Stimulated activated CD8-positive, alpha-beta memory T cell treated with anti-CD3 and anti-CD28 coated beads, Interleukin-7, amount 100 ng/mL, for 1 hour (primary cell): ENCODE measurements at places on chromosomes 4 and X.

- DNase-seq = no peak
Observed at GRCh38 chr4:121977251-121978171, 25.7 kb upstream of the TRPC3 start.

- DNase-seq = no peak
Observed at GRCh38 chr4:160370046-160370445, 1267.2 kb downstream of the RAPGEF2 start.

DNA sequence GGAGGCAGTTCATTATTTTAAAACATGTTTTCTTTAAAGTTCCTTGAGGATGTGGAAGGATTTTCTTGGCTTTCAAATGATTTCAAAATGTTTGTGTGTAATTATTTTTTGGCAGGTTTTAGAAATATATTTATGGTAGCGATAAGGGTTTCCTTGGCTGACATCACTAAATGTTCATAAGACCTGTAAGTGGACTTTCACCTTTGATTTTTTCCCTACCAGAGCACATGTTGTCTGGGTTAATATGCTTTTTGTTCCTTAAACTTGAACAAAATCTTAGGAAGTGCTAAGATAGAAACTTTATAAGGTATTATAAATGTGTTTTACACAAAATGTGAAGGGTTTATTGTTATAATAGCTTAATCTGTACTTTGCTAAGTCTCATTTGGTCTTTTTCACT lies 315.6 kb downstream of the PCDH7 start:
- no peak for DNase-seq

DNA sequence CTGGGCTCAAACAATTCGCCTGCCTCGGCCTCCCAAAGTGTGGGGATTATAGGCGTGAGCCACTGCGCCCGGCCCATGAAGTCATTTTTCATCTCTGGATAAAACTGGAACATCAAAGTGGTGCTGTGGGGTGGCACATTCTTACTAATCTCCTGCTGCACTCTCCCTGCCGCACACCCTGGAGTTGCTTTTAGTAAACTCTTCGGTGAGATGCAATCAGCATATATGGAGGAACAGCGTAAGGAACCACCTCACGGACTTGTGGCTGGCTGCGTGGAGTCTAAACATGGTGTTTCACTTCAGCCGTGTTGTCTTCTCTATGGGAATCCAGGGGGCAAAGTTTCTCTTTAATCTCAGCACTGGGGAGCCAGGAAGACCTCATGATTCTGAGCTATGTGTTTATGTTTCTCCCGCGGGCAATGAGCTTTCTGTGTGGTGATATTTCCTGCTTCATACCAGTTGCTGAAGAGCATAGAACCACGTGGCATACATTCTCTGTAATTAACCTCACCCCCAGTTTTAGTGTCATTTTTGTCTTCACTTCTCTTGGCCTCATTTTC lies 2.1 kb upstream of the RHOH start:
- DNase-seq = no peak

DNA sequence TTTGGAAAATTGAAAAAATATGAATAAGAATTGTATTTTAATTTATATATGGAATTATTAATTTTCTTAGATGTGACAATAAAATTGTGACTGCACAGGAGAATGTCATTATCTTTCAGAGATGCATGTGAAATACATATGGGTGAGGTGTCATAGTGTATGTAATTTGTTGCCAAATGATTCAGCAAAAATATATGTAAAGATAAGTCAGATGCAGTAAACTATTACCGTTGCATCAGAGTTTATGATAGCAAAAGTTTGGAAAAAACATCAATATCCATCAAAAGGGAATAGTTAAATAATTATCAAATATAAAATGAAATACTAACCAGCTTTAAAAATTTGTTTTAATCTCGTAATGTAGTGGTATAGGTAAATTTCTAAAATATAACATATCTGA lies 10.4 kb upstream of the SLC7A11 start:
- DNase-seq = no peak

- DNase-seq = no peak
Observed at GRCh38 chr4:107801766-107802211, 22.9 kb upstream of the SGMS2 start.

DNA sequence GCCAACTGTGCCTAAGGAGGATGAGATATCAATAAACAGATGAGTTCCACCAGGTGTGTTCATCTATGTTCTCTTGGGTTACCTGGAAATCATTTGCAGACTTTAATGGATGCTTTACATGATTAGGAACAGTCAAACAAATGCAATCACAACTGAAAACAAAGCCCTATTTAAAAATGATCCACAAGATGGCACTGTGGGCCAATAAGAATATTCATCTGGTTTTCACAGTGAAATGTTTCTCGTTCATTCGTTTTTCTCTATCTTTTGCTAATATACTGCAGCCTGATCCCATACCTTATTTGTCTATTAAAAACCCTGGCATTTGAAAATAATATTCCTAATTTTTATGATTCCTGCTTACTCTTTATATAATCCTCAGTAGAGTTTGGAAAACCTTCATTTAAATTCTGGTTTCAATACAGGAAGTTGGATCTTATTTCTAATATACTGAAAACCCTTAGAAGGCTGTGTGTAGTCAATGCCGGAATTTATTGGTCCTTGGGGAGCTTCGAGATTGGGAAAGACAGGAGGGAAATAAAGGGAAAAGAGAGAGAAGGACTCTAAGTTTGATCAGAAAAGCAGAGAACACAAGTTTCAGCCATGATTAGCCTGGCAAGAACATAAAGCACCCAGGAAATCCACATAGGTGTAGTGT lies 63.8 kb upstream of the TAPT1 start:
- no peak for DNase-seq

DNA sequence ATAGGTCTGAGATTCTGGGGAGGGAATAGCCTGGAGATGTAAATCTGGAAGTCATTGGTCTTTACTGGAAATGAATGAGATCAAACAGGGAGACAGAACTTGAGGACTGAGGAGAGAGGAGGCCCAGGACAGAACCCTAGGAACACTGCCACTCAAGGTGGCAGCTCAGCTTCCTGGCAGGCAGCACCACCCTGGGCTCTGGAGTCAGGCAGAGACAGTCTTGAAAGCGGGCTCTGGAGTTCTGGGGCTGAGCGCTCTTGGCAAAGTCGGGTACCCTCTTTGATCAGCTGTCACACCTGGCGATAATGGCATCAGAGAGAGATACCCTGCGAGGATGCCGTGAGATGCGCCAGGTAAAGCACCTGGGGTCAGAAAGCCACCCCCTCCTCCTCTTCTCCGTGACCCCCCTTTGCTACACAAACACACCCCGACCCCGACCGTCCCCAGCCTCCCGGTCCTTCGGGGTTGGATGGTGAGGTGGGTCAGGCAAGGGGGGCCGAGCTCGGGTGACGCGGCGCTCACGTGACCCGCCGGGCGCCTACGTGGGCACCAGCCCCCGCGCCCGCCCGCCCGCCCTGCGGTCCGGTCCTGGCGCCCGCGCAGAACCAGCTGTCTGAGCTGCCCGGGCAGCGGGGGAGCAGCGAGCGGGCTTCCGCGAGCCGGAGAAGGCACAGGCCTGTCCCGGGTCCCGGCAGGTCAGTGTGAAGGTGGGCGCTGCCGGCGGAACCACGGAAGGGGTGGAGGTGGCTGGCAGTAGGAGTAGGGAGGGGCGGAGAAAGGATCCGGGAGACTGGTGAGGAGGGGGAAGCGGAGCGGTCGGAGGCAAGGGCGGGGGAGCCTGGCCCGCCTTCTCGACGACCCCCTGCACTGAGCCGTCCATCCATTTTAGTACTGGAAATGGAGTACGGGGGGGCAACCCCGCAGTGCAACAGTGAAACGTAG lies at the start of gene TCEAL3:
Gene TCEAL3, plus strand, starts transcription at position 600 of the 942 bp plus-strand sequence. CDS start 1,102 bp downstream, outside the sequence.
- DNase-seq = no peak

- no peak for DNase-seq
Observed at GRCh38 chr4:19982556-19982955, 269.1 kb upstream of the SLIT2 start.

DNA sequence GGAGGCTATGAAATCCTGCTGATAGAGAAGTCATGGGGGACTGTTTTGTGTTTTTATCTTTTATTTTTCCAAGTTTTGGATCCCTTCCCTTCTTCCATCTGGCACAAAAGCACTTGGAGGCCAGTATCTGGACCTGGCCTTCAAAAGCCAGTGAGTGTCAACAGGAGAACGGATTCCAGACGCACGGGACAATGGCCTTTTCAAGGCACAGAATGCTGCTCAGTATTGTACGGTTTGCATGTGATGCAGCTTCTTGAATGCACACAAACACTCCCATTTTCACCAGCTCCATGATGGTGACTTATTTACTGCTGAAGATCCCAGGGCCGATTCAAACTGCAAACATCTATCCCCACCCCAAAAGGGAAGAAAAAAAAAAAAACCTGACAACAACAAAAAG lies 145.4 kb downstream of the CPEB2 start:
- no peak for DNase-seq

GRCh38 chr4:106058921-106059320 lies 163.7 kb downstream of the NPNT start:
- no peak for DNase-seq

DNA sequence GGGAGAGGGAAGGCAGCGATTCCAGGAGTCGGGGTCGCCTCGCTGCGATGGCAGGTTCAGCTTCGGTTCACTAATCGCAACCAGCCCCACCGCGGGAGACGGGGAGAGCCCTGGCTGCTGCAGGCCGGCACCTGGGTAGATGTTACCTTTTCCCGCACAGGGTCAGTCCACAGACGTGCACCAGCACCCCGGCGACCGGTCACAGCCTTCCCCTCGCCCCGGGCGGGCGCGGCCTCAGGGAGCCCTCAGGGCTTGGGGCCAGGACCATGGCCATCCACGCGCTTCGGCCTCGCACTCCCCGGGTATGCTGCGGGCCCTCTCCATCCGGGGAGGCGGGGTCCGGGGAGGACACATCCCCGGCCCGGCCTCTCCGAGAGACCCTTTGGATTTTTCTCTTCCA lies 26.1 kb upstream of the EXOC1L start:
- no peak for DNase-seq

- no peak for DNase-seq
Observed at GRCh38 chrX:37958525-37959211, 47.7 kb upstream of the SYTL5 start.

- DNase-seq = no peak
Observed at GRCh38 chrX:40109288-40110008, 11.7 kb upstream of the BCOR start.

GRCh38 chr4:7395645-7396044 lies 39.1 kb downstream of the PSAPL1 start:
- DNase-seq = no peak

GRCh38 chrX:148905400-148905799 lies 405.0 kb downstream of the AFF2 start:
- DNase-seq = no peak

DNA sequence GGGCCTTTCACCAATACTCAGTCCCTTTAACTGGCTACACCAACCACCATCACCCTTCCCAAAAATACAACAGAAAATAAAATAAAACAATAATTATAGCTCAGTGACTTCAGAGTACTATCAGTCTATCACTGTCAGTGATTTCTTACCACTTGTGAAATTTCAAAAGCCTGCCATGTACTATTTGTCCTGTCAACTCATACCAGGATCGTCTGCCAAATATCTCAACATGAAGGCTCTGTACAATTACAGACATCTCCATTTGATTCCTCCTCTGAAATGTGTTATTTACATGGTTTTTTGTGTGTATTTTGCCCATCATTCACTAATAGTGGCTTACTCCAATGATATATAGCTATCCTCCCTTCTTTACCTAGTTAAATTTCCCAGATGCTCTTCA lies 772.0 kb downstream of the IL1RAPL1 start:
- DNase-seq = no peak

- DNase-seq = no peak
Observed at GRCh38 chrX:97332963-97333362, 449.3 kb downstream of the RPA4 start.

GRCh38 chrX:7149411-7149810 lies 1.5 kb upstream of the PUDP start:
- DNase-seq = no peak

GRCh38 chrX:108114541-108114940 lies 23.0 kb downstream of the ATG4A start:
- no peak for DNase-seq

- no peak for DNase-seq
Observed at GRCh38 chr4:146349306-146349705, 135.0 kb downstream of the REELD1 start.

GRCh38 chrX:70208479-70208878 lies 26.0 kb upstream of the AWAT1 start:
- no peak for DNase-seq

- DNase-seq = no peak
Observed at GRCh38 chr4:122875949-122876348, 46.4 kb downstream of the NUDT6 start.

DNA sequence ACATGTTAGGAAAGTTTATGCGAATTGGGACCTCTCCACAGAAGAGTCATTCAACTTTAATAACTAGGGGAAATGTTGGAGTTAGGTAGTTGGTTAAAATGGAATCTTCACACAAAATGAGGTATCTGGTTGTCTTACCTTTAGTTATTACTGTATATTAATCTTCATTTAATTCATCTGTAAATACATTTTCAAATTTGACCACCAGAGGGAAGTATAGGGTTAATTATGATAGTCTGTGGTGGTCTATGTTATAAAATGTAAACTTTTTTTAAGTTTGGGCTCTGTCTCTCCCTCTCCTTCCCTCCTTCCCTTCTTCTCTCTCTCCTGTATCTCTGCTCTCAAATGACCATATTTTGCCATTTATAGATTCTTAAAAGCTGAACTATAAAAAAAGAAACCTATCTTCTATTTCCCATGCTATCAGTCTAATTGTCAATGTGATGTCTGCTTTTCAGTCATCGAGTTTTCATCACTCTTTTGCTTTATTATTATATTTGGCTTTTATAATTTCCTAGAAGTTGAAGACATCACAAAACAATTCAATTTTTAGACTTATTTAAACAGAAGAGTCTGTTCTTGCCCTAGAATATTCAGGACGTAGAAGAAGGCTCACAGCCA lies 49.8 kb downstream of the TMEM144 start:
- no peak for DNase-seq

- no peak for DNase-seq
Observed at GRCh38 chr4:177441061-177441802, 1.0 kb downstream of the AGA start.

DNA sequence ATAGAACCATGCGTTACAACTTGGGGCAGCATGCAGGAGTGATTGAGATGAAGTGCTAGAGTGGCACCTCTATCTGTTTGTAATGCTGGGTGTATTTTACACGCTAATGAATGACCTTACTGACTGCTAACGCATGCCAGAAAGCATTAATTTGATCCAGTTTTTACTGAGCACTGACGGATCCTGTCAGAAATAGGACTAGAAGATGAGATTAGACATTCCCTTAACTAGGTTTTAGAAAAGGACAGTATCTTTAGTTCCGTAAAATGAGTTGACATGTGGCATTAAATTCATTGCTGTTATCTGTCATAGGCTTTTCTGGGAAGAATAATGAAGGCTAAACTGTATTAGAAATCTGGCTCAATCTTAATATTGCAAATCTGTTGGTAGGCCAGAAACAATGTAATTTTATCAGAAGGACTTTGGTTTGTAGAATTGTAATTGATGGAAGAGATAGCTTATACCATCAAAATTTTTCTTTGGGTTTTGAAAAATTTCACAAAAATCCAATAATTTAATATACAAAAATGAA lies 140.4 kb upstream of the WDFY3 start:
- DNase-seq = no peak
